Stimulated activated CD4-positive, alpha-beta T cell treated with anti-CD3 and anti-CD28 coated beads, Interleukin-1b, Interleukin-23, amount 100 ng/mL, for 1 hour (primary cell): ENCODE measurements at places on chromosomes 3 and 15.

DNA sequence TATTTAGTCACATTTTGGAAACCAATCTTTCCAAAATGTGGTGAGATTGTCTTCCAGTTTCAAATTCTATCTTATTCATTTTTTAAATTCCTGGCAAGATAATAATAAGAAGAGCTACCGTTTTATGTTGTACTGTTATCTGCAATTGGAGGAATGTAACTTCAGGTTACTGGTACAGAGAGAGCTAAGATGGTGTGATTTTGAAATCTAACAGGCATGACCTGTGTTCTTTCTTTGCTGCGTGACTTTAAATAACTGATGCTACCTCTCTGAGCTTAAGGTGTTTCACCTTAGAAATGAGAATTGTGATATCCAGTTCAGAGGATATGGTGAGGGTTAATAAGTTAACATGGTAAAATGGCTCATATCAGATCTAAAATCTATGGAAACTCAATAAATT, 21.7 kb downstream of the CADM2 start:
- no peak for DNase-seq

- DNase-seq: no peak
Observed at GRCh38 chr3:54349231-54349652, 226.9 kb downstream of the CACNA2D3 start.

GRCh38 chr15:79091204-79091867, 756 bp upstream of the RASGRF1 start:
- no peak for DNase-seq

- peak; percentile 5 for DNase-seq
Observed at GRCh38 chr3:19945969-19946831, 697 bp upstream of the RAB5A start.

DNA sequence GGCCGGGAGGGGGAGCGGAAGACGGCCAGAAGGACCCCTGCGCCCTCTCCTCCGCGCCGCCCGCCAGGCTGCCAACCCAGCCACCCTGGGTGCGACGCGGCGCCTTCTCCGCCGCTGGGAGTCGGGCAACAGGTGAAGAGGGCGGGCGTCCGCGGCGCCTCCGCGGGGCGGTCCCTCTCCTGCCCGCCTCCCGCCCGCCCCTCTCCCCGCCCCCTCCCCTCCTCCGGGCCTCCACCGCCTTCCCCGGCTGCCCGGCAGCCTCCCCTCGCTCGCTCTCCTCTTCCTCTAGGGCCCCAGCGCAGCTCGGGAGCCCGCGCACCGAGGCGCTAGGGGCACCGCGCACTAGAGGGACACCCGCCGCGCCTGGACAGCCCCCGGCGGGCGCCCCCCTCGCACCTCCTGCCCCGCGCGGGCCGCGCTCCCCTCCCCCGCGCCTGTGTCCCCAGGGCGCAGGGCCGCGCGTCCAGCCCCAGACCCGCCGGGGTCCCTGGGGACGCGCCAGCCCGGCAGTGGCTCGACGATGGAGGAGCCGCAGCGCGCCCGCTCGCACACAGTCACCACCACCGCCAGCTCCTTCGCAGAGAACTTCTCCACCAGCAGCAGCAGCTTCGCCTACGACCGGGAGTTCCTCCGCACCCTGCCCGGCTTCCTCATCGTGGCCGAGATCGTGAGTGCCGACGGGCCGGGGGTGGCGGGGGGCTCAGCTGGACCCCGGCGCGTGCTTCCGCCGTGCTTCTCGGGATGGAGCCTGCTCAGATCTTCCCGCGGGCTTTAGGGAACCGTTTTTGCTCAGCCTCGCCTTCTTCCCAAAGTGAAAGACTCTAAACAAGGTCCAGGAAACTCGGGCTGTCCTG, at the start of gene CMTM8:
CMTM8 (plus strand) TSS at position 228 of the 854 bp plus-strand sequence; CDS start at position 521, 293 bp downstream.
- peak; percentile 19 for DNase-seq

DNA sequence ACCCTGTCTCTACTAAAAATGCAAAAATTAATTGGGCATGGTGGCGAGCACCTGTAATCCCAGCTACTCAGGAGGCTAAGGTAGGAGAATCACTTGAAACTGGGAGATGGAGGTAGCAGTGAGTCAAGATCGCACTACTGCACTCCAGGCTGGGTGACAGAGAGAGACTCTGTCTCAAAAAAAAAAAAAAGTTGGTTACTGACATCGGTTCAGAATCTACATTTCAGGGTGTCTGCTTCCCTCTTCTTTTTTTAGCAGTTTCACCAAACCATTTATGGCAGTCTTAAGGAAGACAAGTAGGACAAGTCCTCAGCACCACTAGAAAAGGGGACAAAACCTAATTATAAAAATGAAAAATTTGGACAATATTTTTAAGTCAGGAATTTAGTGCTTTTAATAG, 3.3 kb upstream of the USP4 start:
- DNase-seq: no peak

DNA sequence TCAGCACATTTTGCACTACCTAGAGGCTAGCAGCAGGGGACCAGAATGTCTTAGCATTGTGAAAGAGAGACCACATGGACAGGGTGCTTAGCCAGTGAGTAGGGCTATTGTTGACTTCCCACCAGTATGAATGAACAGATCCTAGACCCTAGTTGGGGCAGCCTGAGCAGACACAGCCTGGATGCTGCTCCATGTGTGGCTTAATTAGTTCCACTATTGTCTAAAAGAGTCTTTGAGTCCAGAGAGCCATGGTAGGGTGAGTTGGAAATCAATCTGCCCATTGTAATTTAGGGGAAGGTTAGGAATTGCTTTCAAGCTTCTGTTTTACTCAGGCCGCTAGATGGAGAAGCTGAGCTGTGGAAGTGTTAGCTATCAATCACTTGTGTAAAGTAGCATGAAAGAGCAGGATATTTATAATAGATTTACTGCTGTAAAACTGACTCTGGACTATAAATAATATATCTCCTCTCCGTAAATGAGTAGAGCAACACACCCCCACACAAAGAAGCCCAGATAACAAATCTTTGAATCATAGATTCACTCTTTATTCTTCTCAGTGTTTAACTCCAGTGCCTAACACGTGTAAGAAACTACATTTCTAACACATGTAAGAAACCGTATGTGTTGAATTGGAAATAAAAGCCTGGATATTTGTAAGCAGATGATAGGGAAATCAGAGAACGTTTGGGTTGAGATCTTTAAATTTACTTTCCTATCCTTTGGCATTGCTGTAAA, 4.1 kb upstream of the GCSAM start:
- no peak for DNase-seq

- DNase-seq: no peak
Observed at GRCh38 chr3:61897848-61898247, 336.5 kb downstream of the PTPRG start.

DNA sequence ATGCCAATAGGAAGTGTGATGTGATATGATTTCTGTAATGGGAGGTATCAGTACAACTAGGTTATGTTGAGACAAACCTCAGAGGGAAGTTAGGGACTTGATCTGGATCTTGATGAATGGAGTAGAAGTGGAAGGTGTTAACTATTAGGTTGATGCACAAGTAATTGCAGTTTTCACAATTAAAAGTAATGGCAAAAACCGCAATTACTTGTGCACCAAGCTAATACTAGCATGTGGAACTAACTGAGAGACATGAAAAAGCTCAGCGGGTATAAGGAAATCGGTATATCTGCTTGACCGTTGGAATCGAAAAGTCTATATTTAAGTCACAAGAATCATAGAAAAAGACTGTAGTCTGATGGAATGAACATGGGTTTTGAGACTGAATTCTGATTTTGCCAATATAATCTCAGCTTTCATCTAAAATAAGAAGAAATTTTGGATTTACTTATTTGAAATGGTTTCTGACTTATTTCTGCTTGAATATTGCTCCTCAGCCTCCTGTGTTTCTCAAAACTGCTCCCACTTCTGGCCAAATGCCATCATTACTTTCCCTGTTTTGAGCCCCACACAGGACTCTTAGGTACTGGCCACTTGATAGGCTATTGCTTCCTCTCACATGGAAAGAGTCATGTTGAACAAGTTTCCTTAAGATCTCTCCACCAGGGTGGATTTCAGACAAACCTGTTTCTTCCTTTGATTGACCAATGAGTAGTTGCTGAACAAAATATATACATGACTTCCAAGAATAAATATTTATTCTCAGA, 271.5 kb upstream of the COL8A1 start:
- no peak for DNase-seq

DNA sequence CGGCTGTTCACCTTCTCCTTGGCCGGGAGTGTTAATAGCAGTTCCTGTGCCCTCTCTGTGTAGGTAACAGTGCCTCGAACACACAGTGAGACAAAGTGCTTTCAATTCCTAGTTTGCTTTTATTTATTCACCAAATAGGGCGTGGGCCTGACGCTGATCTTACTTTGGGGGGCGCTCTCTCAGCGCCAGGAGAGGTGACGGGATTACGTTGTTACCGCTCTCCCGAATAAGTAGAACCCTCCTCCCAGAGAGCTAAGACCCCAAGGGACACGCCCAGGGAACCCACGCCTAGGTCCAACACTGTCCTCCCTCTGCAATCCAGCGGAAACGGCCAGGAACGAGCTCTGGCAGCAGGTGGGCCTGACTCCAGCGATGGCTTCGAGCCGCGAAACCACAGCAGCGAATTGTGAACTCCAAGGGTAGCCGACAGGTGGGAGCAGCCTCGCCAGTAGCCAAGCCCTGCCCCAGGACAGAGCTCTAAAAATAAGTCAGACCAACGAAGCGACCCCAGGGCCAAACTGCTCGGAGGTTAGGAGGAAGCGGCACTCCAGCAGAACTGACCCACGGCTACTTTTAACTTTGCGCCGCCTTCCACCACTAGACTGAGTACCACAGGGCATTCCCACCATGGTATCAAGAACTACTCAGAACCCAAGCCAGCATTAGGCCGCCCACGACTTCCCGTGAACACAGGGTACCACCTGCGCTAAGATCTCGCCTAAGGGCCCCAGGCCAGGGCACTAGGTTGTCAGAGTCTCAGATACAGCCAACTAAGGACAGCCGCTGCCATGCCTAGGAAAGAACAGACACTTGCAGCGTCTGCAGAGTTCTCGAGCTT, 1.6 kb upstream of the SIN3A start:
- DNase-seq: peak; percentile 61

GRCh38 chr15:67784090-67784781, 41.1 kb upstream of the SKOR1 start:
- DNase-seq: no peak

GRCh38 chr3:53109891-53110771, 20.1 kb downstream of the RFT1 start:
- no peak for DNase-seq

DNA sequence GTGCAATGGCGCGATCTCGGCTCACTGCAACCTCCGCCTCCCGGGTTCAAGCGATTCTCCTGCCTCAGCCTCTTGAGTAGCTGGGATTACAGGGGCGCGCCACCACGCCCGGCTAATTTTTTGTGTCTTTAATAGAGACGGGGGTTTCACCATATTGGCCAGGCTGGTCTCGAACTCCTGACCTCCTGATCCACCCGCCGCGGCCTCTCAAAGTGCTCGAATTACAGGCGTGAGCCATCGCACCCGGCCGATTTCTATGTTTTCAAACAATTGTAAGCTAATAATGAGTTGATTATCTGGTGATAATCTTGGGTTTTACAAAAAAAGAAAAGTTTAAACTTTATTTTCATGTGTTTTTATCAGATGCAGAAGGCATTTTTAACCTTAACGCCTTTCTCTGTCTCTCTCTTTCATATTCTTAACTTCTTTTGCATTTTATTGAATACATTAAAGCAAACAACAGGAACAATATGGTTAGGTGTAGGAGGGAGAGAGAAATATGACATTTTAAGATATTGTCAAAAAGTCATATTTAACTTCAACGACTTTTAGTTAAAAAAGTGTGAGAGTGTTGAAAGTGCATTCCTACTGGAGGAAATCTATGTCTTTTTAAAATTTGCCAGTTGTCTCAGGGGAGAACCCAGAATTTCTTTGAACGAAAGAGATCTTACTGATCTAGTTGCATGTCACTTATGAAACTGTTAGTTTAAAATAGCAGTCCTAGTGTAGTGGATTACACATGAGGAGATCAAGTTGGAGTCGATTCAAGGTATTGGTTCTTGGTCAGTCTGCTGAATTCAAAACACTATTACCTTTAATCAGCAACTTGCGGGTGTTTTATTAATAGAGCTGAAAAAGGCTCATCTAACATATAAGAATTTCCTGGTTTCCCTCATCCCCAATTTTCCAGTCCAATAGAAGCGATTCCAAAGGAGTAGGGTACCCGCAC, 3.4 kb upstream of the MEIS2 start:
- no peak for DNase-seq

GRCh38 chr3:1843111-1843510, 255.6 kb upstream of the CNTN4 start:
- no peak for DNase-seq

- no peak for DNase-seq
Observed at GRCh38 chr3:154235330-154235729, 89.0 kb downstream of the DHX36 start.

DNA sequence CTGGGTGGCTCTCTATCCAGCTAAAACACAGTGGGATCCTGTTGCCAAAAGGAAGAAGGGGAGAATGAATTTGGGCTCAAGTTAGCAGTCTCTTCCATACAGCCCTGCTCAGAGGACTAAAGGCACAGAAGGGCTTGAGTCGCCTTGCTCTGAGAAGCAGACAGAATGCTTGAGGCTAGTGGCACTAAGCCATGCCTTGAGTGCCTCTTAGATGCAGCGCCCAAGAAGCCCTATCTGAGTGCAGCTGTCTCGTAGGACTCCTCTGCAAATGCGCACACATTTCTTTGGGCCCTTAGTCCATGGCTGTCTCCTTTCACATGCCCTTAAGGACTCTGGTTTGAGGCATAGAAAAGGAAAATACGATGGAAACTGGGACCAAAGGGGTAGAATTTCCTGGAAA, 211.3 kb upstream of the CHRM5 start:
- no peak for DNase-seq

- no peak for DNase-seq
Observed at GRCh38 chr3:168493412-168494205, 397.9 kb upstream of the GOLIM4 start.

- DNase-seq: no peak
Observed at GRCh38 chr15:63030101-63030551, 12.4 kb upstream of the TPM1 start.

DNA sequence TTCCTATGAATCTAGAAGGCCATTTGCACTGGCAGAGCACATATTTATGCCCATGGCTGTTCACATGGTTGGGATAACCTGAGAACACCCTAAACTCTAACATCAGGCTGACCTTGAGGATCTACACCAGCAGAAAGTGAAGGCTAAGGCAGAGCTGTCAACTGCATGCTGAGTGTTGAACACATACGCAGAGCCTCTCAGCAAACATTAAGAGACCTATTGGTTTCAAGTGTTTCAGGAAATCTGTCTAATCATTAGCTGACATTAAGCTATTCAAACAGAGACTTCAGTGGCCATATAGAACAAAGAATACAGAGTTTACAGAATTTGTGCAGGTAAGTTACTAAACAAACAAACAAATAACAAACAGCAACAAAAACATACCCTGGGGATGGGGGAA, 16.1 kb upstream of the SEC61A1 start:
- DNase-seq: no peak
